ENCODE measurements at places on chromosomes 16 and 17. TPM values are rescaled to one million over a fixed set of nuclear protein-coding genes. Genes with fewer than 3 reads are reported as not detected.

DNA sequence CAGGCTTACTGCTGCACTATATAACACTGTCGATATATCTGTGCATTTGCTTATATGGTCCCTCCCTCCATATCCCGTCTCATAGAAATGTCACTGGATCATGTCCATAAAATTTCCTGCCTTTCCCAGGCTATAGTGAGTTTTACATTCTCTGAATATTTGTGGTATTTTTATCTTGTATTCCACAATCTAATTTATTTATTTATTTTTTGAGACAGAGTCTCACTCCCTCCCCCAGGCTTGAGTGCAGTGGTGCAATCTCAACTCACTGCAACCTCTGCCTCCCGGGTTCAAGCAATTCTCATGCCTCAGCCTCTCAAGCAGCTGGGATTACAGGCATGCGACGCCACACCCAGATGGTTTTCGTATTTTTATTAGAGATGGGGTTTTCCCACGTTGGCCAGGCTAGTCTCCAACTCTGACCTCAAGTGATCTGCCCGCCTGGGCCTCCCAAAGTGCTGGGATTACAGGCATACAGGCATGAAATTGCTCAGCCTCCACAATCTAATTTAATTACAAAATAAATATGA, 12.9 kb downstream of the TRIM37 start:
- peak; percentile 24 for DNase-seq

GRCh38 chr17:81191116-81191515, 25.1 kb upstream of the AATK start:
- DNase-seq, result no peak

- no peak for DNase-seq
These were observed 3.4 kb downstream of the CEP295NL start for GRCh38 chr17:78899361-78900260.

GRCh38 chr16:2976201-2976600, 4.0 kb downstream of the PKMYT1 start:
- DNase-seq, result no peak

DNA sequence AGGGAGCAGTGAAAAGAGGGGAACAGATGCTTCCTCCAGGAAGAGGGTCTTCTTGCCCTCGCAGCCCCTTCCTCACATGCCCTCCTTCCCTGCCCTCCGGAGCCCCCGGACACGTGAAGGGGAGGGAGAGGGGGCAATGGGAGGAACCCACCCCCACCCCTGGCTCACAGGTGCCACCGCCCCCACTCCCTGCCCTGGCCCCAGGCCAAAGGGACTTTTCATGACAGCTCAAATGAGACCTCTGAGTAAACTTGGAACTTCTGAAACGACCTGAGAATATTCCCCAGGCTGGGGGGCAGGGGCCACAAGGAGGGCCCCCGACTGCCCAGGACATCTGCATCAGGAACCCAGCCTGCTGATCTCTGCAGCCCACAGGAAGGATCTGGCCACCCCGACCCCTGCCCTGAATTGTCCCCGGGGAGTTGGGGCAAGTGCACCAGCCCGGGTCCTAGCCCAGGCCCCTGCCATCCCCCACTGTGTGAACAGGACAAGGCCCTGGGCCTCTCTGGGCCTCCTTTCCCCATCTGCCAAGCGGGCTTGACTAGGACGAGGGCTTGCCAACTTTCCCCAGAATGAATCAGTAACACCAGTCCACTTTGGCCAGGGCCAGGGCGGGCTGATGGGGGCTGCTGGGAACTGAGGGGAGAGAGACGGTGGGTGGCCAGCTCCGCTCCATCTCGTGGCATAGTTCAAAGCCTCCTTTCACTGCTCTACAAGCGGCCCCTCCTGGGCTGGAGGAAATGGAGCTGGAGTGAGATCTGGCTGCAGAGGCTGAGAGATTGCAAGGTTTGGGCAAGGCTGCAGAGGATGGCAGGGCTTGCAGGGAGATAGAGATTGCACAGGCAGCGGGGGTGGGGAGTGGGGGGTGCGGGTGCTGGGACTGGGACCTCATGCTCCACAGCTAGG, 3.8 kb downstream of the IL21R start:
- no peak for DNase-seq

- no peak for DNase-seq
These were observed 14.5 kb downstream of the BAIAP2 start for GRCh38 chr17:81049372-81049911.

- no peak for DNase-seq
These were observed 1.4 kb downstream of the SYNGR3 start for GRCh38 chr16:1991135-1991551.

- DNase-seq, result no peak
These were observed 31.8 kb upstream of the PSMD7 start for GRCh38 chr16:74264811-74265210.

DNA sequence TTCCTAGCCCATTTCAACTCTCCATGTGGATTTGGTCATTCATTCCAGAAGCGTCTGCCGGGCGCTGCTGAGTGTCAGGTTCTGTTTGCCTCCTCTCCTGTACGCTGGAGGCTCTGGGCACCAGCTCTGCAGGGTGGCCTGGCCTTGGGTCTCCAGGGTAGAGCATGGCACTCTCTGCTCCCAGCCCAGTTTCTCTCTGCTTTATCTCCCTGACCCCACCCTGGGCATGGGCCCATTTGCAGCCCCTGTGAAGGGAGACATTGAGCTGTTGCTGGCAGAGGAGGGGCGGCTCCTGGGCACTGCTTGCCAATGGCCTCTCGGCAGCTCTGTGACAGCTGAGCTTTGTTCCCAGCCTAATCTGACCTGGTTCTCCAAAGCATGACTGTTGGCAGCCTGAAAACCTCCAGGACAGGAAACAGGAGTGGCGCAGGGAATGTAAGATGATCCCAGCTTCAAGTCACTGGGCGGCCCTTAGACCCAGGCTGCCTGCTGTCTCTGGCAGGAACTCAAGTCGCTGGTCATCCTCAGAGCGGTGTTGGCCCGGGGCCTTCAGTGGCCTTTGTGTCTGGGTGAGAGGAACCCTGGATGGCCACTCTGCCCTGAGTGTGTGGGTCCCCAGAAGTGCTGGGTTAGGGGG, 146.8 kb downstream of the SEC14L1 start:
- no peak for DNase-seq

- DNase-seq, result no peak
These were observed 110.6 kb upstream of the PLCG2 start for GRCh38 chr16:81668243-81669097.

GRCh38 chr17:58332778-58333735, 4.5 kb upstream of the TSPOAP1 start:
- DNase-seq, result no peak

- DNase-seq, result no peak
These were observed at the start of gene LDHD for GRCh38 chr16:75116081-75116910. LDHD (minus strand) TSS chr16:75116780; CDS start chr16:75116720, 60 bp downstream.

DNA sequence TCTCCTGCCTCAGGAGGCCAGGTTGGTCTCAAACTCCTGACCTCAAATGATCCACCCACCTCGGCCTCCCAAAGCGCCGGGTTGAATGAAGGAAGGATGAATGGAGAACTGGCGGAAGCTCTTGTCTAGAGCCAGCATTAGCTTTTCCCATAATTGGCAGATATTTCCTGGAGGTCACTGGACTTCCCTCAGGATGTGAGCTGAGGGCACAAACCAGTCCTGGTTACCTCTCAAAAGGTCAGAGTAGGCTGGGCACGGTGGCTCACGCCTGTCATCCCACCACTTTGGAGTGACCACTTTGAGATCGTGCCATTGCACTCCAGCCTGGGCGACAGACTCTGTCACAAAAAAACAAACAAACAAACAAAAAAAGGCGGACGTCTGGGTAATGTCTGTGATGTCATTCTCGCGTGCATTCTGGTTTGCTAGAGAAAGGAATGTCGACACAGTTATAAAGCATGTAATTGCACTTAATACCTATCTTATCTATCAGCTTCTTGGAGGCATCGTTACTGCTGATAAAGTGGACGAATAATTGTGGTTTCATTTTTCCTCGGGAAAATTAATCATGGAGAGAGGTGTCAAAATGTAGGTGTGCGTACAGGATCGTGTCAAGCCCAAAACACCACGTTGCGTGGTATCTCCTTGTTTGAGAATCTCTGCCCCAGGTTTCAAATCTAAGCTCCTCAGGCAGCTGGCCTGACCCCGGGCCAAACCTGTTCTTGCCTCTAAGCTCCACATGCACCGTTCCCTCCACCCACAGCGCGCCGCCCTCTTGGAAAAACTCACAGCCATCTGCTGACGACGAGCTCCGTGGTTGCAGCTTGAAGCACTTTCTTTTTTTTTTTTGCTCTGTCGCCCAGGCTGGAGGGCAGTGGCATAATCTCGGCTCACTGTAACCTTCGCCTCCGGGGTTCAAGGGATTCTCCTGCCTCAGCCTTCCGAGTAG, 6.4 kb upstream of the CRK start:
- DNase-seq, result no peak

- DNase-seq, result no peak
These were observed 174.6 kb upstream of the ZNF469 start for GRCh38 chr16:88208112-88208511.

GRCh38 chr17:44108440-44109311, 14.8 kb downstream of the HDAC5 start:
- no peak for DNase-seq

KCNH6 gene
- not detected for total RNA-seq

PLEKHH3 gene
- total RNA-seq, result 10.8 TPM

WNT9B gene
- total RNA-seq, result not detected

CLDN9 gene
- total RNA-seq, result not detected

BEAN1 gene
- total RNA-seq, result 0.94 TPM

EXOC3L1 gene
- 3.9 TPM for total RNA-seq

AKAP10 gene
- total RNA-seq, result 33.6 TPM

CACNG1 gene
- total RNA-seq, result not detected

DLX4 gene
- total RNA-seq, result not detected

EMP2 gene
- total RNA-seq, result 59.7 TPM
